ENCODE measurements at places on chromosomes 4 and X. TPM values are rescaled to one million over a fixed set of nuclear protein-coding genes. Genes with fewer than 3 reads are reported as not detected.

DNA sequence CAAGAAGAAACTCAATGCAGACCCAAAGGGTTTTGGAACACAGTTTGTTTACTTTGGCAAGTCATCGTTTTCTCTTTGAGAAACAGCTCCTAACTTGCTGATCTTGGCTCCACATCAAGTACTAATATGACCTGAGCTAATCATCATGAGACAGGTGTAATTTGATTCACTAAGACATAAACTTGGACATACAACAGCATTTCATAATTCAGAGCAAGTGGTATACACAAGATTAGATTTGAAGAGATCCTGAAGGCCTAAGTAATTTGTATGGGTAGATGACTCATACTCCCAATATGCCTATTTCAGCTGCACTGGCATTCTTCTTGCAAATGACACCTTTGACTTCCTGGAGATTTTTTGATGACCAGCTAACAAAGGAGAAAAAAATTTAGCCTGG, 1521.7 kb downstream of the RPA4 start:
- no peak for DNase-seq

TLR2 gene
- 15.6 TPM for total RNA-seq

GRCh38 chr4:34139346-34139745, 2105.0 kb downstream of the ARAP2 start:
- DNase-seq: no peak

DNA sequence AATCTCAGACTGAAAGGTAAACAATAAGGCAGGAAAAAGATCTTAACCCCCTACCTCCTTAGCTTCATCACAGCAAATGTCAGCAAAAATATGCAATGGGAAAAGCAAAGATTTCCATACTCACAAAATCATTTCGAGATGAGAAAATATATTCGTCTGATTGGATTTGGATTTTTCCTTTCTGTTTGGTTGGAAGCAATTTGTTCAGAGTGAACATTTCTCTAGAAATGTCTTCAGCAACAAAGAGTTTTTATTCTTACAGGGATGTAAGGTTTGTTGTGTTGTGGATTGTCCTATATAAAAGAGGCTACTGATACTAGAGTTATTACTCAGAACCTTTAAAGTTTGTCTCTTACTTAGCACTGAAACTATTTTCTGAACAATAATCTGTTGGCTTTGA, 23.8 kb downstream of the GRIA2 start:
- DNase-seq: no peak

- no peak for DNase-seq
Observed at GRCh38 chrX:68999356-68999755, 165.9 kb downstream of the PJA1 start.

- no peak for DNase-seq
Observed at GRCh38 chrX:47817421-47817820, 19.3 kb upstream of the ZNF81 start.

DNA sequence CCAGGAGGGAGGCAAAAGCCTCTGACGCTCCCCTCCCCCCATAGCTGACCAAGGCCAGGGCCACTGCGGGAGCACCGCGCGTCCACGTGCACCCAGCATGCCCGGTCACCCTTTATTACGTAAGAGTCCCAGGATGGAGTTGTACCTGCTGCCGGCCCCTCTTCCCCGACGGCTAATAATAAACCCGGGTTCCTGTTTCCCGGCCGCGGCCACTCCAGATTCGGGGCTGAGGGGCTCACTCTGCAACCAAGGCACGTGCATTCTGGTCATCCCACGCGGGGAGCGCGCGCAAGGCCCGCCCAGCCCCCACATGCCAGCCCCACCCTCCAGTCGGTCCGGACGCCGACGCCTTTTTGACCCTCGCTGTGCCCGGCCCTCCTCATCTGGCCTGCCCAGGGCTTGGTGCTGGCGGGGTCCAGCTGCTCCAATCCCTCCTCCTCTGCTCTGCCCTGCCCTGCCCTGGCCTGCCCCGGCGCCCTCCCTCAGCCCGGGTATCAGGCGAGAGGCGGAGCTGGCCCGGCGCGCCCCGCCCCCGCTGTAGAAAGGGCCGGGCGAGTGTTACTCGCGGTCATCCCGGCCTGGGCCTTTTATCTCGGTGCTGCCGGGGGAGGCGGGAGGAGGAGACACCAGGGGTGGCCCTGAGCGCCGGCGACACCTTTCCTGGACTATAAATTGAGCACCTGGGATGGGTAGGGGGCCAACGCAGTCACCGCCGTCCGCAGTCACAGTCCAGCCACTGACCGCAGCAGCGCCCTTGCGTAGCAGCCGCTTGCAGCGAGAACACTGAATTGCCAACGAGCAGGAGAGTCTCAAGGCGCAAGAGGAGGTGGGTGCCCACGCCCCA, 2.6 kb downstream of the MID1IP1 start:
- DNase-seq: peak; percentile 85

DNA sequence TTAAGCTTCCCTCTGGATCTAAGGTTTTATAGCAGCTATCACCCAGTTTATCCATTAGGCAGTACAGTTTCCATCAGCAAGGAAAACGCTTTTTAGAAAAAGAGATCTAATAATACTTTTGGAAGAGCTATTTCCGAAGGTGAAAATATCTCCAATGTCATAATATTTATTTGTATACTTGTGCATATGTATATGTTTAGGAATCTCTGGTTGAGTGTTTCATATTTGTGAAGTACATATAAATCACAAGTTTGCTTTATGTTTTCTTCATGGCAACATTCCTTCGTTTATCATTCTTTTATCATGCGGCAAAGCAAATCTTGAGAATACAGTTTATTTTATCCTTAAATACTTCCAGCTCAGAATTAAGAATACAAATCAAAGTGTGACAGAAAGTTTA, 6.2 kb upstream of the PCDH18 start:
- no peak for DNase-seq

IL15 gene
- total RNA-seq: 0.93 TPM

ENPP6 gene
- 0.05 TPM for total RNA-seq

DNA sequence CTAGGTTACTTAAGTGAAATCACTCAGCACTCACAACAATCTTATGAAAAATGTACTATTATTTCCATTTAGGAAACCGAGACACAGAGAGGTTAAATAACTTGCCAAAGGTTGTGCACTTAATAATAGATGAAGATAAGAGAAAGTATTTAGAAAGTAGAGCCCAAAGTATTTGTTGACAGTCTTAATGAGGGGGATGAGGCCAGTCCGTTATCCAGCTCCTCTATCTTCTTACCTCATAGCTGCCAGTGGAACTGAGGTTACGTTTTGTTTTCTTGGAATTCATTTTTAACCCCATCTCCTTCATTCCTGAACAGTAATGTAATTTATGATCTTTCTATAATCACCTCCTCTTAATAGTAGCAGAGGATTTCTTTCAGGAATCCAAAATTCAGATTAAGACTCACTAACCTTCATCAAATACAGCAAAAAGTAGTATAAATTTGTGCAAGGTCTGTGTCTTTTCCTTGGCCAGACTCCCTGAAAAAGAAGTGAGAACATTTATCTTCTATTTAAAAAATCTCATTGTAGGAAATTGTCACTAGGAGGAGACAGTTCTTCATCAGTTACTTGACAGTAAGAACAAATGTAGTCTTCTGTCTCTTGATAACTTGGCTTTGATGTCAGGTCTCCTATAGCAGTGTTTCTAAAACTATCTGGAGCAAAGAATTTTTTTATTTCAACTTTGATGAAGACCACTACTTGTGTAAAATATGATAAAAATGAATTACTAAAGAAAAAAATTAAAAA, 35.5 kb downstream of the F8 start:
- no peak for DNase-seq

GRCh38 chrX:129239371-129239770, 283.9 kb downstream of the SMARCA1 start:
- DNase-seq: no peak

- DNase-seq: no peak
Observed at GRCh38 chr4:25346913-25347312, 30.1 kb upstream of the ANAPC4 start.

SLC10A4 gene
- 1.8 TPM for total RNA-seq

- no peak for DNase-seq
Observed at GRCh38 chrX:80285131-80285773, 135.0 kb upstream of the TENT5D start.

TREX2 gene
- 1.2 TPM for total RNA-seq

DNA sequence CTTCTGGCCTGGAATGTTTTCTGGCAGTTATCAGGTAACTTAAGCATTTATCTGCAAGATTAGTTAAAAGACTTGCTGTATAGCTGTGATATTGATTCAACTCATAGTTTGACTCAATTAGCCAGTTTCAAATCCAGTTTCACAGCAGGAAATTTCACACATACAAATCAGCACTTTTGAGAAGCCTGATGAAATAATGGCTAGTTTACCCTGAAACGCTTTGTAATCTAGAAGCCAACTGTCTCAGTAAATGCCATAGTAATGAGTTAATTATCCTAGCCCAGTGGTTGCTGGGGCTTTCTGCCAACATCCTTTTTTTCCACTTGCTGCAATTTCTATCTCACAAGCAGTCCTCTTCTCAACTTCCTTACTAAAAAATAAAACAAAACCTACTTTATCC, 53.1 kb downstream of the ARHGEF38 start:
- DNase-seq: no peak

RHOXF2B gene
- not detected for total RNA-seq
